ENCODE measurements at places on chromosomes 6 and 20.

- no peak for DNase-seq
Measured at GRCh38 chr6:36662380-36662779, 16.1 kb upstream of the CDKN1A start.

GRCh38 chr6:39929733-39930461, 4.4 kb downstream of the MOCS1 start:
- DNase-seq: no peak

DNA sequence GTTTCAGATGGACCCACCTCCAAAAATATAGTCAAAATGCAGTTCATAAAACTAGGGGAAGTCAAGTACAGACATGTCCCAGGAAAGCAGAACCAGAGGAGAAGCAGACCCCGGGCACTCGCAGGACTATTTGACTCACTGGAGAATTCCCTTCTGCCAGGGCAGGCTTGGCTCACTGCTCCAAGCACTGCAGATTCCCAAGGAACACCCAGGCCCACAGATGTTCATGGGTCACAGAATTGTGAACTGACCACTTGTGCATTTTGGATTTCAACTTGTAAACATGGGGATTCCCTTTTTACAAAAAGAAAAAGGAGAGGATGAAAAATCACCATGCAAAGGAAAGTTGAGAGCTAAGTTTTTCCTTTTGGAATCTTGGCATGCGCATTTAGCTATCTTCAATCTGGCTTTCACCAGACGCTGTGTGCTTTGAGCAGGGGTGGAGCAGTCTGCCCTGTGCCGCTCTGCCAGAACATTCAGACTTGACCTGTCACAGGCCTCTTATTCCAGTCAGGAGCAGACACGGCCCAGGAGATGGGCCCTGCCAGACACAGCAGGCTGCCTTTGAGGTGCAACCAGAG, 237.5 kb upstream of the TAB2 start:
- DNase-seq: peak; percentile 4

GRCh38 chr6:21742238-21742660, 148.7 kb downstream of the SOX4 start:
- no peak for DNase-seq

DNA sequence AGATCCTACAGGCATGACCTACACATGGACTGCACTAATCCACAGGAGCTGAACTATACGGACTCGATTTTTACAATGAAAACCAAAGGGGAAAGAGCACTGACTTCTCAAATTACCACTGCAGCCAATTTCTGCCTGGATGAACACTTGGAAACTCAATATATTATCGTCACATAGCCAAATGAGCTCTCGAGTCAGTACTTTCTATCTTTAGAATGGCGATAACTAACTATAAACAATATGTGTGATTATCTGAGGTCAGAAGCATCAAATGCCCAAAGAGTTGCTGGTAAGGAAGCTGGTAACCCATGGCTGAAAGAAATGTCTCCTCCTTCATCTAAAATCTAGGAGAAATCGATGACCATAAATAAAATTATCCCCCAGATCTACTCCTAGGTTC, 86.7 kb downstream of the KIF16B start:
- DNase-seq: no peak

DNA sequence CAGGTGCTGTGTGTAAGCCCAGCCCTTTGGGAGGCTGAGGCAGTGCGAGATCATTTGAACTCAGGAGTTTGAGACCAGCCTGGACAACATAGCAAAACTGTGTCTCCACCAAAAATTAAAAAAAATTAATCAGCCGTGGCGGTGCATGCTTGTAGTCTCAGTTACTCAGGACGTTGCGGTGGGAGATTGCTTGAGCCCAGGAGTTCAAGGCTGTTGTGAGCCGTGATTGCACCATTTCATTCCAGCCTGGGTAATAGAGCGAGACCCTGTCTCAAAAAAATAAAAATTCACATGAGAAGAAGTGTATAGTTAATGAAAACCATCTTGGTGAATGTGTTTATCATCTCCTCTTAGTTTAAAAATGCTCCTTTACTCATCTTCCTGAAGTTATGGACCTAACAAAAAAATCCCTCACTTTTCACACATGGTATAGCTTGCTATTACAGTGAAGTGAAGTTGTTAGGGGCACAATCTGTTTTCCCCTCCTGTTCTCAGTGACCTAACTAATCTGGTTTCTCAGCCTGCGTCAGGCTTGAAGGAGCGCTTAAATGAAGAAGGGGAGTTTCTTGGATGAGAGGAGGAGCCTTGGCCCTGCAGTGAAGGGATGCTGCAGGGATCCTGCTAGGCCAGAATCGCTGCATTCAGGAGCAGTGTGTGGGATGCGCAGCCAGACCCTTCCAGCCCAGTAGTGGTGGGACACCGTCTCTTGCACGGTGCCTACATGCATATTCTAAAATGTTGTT, 45.3 kb downstream of the JARID2 start:
- DNase-seq: no peak

- DNase-seq: peak; percentile 6
Measured at GRCh38 chr6:474453-475185, 83.1 kb downstream of the IRF4 start.

GRCh38 chr6:137799950-137800568, 67.0 kb upstream of the TNFAIP3 start:
- peak; percentile 35 for DNase-seq

GRCh38 chr20:45962031-45962755, 9.8 kb downstream of the ZNF335 start:
- DNase-seq: no peak

- peak; percentile 16 for DNase-seq
Measured at GRCh38 chr6:33312361-33313104, 1.3 kb downstream of the TAPBP start.

DNA sequence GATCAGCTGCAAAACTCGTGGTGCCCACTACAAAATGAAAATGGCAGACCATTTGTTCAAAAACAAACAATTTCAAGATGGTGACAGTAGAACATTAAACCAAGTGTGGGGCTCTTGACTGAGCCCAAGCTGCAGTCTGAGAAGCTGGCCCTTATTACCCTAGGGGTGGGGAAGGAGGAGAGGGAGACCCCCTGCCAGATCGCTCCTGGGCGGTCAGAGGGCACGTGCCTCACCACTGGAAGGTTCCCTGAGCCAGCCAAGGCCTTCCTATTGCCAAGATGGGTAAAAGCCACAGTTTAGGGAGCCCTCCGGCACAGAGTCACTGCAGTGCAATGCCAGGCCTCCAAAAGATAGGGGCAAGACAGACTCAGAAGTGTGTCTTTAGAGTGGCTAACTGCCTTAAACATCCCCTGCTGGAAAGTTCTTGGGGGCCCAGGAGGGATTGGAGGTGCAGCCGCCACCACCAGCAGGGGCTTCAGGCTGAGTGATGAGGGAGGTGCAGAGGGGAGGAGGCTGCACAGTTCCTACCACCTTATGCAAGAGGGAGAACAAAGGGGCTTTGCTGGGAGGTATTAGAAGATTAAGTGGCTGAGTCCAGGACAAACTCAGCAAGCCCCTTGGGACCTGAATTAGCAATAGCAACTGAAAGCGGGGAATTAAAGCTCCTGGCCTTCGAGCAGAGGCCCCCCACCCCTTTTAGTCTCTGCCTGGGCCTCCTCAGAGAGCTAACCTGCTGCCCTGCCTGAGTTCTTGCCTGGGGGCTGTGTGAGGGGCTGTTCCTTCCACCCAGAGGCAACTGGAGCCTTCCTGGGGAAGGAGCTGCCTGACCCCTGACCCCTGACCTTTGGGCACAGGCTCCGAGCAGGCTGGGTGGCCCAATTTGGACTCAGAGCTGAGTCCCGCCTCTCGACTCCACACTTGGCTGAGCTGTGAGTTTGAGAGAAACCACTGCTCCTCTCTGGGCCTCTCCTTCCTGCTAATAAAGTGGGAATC, 88.4 kb downstream of the VEGFA start:
- no peak for DNase-seq

DNA sequence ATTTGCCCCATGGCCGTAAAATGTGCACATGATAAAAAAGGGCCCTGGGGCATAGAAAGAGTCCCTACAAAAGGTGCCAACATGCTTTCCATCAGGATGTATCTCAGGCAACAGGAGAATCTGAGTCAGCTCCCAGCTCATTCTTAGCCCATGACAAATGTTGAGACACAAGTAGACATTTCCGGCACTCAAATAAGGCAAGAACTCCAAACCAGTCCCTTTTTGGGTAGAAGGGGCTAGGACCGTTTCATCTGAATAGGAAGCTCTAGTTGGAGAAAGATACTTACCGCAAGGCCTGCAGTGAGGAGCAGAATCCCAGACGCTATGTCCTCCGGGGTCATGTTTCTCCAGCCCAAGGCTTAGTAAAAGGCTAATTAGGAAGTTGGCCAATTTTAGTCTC, 261.0 kb upstream of the RIN2 start:
- DNase-seq: no peak

DNA sequence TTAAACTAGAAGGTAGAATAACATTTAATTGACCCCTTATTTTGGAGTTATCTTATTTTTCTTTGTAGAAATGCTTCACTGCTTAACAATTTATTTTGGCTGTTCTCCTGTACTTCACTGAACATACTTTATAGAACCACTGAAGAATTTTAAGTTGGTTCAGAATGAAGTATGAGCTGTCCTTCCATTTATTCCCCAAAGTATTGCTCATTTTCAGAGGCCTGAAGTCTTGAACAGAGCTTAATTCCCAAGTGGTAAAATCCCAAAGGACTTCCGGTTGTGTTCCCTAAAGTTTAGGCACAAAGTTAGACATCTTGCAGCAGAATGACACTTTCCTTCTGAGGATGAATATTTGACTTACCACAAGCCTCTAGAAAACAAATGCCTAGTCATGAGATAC, 233.3 kb downstream of the TINAG start:
- no peak for DNase-seq

DNA sequence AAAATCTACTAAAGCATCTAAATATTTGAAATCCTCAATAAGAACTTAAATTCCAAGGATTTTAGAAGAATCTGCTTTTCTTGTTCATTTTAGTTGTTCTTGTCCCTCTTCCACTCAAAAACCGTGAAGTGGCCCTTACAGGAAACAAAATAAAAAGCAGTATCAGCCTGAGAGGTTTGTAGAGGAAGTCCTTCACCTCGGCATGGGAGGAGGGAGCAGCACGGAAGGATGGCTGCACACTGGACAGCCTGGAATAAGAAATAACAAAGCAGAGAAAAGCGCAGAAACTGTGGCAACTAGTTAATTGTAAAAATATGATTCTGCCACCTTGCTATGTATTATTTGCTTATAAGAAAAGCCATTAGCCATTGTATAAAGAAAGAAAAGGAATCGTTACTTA, 46.1 kb downstream of the RALGAPA2 start:
- no peak for DNase-seq

- DNase-seq: no peak
Measured at GRCh38 chr6:170485159-170485558, 67.9 kb downstream of the PSMB1 start.

DNA sequence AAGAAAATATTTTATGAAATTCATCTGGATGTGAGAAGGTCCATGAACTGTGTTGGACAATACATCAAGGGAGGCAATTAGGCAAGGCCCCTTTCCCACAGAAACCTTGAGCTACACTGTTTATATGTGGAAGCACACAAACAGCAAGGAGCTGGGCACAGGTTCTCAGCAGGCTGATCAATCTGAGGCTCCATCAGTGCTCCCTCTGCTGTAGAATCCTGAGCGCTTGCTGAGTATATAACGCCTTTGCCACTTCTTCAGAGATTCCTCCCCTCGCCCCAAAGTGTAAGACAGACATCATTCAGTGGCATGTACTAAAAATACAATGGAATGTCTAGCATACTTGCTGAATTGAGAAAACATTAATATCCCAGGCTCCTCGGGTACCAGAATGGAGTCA, 146.9 kb downstream of the PRKN start:
- DNase-seq: no peak

- DNase-seq: no peak
Measured at GRCh38 chr6:85406641-85407075, 43.2 kb upstream of the NT5E start.

DNA sequence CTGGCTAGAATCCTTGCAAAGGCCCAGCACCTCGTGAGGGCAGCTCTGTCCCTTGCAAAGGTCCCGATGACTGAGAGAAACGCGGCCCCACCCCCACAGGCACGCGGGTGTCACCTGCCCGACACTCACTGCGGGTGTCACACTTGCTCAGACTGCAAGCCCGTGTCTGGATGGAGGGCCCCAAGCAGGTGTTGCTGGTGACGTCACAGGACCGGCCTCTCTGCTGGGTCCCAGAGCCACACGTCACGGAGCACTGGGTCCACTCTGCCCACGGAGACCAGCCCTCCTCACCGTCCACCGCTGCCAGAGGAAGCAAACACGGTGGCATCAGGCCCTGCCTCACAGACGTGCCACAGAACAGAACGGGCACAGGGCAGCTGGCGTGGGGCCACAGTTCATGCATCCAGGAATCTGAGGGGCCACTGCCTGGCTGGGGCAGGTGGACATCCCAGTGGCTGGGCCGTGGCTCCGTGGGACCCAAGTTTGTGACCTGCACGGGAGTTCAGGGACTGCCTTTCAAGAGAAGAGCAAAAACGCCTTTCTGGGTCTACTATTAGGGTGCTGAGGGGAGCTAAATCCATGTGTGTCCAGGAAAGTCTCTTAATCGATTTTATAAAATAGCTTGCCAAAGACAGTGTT, 16.0 kb downstream of the THBS2 start:
- no peak for DNase-seq

- DNase-seq: peak; percentile 16
Measured at GRCh38 chr20:46752728-46753127, 43.3 kb downstream of the SLC2A10 start.

DNA sequence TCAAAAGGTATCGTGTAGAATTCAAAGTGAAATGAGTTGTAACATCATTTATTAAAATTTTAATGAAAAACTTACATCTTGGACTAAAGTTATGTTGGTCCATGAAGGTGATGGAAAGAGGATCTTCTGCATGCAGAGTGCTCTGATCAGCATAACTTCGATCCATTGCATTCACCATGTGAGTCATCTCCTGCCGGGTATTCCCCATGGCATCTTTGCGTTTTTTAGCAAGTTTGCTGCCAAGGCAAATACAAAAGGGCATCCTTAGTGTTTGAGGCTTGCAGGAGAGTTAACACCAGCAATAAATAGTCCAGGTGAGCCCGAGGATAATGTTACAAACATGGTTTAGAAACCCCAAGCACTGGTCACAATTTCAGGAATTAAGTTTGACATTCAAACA, 104.2 kb upstream of the THEMIS start:
- no peak for DNase-seq

DNA sequence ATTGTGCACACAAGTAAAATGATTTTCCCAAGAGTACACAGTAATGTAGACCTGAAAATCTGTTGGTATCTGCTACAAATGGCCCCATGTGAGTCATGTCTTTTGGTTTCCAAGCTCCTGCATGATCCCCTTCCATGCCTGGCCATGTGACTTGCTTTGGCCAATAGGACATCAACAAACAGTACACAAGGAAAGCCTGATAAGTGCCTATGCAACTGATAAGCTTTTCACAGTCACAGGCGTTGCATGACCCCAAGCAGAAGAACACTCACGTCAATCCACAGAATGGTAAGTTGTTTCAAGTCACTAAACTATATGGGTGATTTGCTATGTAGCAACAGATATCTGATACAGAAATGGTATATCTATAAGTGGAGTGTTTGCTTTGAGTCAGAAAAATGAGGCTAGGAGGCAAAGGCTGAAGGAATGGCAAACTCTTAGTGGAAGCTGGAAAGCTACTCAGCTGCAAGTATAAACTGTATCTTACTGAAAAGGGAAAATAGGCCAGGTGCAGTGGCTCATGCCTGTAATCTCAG, 160.1 kb upstream of the BEND3 start:
- no peak for DNase-seq

Data from anterior cingulate cortex (tissue), 58 donors.